Activated CD8-positive, alpha-beta memory T cell treated with anti-CD3 and anti-CD28 coated beads, Interleukin-2, amount 10 ng/mL, durations not matched to agents 7 days and 5 days (primary cell): ENCODE measurements at places on chromosomes 11 and 22.

DNA sequence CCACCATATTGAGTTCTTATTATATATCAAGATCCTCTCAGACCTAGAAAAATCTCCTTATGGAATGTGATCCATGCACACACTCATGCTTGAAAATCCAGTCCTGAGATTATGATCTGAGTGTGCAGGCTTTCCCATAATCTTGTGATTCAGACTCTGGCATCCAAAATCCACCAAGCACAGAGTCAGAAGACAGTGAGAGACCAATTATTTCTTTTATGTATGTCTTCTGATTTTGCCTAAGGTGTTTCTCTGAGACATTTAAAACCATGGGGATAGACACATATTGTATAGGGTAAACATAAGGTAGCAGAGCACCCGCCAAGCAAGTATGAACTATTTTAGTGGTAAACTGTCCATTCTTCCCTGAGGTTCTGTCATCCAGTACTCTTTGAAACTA is 52.0 kb upstream of the MMP13 start:
- DNase-seq, result no peak

DNA sequence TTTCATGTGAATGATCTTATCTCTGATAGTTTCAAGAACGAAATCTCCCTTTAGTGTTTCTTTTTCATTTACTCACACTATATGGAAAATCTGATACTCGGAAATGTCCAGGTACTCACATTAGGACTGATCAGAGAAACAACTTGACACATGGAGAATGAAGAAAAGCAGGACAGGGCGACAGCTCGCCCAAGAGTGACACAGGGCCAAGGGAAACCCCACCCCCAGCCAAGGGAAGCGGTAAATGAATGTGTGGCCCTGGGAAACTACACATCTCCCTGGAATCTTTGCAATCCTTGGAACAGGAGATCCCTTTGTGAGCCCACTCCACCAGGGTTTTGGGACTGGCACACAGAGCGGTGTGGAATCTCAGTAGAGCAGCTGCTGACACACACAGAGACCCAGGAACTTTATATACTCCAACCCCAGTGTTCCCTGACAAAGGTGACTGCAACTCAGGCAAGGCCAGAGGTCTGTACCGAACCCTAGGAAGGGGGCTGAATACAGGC is 303.7 kb upstream of the ARHGAP42 start:
- no peak for DNase-seq

DNA sequence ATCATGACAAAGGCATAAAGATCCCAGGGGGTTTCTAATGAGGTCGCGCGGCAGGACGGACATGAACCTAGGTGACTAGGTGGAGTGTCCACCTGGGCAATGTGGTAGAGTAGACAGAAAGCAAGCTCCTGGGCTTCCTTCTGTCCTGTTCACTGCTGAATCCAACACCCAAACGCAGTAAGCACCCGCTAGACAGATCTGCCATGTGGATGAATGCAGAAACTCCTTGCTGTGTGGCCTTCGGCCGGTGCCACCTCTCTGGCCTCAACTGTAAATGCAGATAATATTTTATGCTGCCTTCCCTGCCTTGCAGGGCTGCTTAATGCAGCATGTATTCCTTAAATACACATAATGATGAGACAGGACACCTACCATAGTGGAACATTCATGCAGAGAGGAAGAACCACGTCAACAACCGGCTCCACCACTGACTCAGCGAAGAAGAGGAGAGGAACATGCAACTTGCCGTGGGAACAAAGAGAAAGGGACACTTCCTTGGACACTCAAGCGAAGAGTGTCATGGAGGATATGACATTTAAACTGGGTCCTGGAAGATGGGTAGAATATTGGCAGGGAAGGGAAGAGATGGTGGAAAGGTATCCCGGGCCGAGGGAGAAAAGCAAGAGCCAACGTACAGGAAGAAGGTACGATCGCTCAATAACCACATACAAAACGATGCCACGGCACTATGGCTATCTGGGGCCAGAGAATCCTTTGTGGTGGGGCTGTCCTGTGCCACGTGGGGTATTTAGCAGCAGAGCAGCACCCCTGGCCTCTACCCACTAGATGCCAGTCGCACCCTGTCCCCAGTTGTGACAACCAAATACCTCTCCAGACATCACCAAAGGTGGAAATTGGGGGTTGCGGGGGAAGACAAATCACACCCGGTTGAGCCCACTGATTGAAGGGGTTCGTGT is 30.8 kb downstream of the MYH9 start:
- DNase-seq, result peak; percentile 73

DNA sequence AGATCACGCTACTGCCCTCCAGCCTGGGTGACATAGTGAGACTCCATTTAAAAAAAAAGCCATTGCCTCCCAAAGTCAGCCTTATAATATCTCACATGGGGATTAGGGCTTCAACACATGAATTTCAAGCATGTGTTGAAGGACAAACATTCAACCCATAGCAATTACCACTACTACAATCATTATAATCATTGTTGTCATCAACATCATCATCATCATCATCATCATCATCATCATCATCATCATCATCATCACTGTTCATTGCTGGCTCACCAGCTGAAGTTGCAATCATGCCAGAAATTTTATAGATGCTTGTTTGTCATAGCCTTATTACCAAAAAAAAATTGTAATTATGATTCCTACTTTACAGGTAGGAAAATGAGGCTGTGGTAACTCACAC is 762.9 kb downstream of the METTL15 start:
- no peak for DNase-seq

GRCh38 chr11:33642461-33643166 is 58.0 kb downstream of the C11orf91 start:
- DNase-seq, result no peak

DNA sequence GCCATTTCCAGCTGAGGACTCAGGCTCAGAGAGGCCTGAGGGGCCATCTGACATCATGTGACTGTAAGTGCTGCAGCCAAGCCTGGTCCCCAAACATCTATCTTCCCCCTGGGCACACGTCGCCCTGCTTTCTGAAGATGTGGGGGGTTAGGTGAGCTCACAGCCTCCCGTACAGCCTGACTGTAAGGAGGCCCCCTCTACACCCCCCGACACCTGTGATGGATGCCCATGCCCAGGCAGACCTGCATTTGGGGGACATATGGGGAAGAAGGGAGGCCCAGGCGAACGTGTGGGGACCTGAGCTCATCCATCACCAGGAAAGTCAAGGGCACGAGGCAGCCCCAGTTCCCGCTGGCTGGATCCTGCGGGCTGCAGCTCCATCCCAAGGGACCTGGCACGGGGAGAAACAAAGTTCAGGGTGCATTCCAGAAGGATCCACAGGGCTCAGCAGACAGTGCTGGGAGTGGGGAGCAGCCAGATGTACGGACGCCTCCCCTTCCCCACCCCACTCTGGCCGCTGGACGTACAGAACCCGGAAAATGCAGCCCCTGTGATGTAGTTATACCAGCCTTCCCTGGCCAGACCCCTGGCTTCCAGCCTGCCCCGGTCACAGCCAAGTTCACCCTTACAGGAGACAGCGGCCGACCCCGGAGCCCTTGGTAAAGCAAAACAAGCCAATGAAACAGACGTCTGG is 1431.4 kb downstream of the BRD1 start:
- no peak for DNase-seq

DNA sequence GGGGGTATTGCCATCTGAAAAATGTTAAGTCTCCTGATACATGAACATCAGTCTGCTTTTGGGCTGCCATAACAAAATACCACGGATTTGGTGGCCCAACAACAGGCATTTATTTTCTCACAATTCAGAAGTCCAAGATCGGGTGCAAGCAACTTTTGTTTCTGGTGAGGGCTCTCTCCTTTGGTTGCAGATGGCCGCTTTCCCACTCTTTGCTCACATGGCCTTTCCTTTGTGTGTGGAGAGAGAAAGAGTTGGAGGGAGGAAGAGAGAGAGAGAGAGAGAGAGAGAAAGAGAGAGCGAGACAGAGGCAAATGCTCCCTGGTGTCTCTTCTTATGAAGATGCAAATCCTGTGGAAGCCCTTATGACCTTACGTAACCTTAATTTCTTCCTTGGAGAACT is 2.5 kb upstream of the KRTAP5-2 start:
- DNase-seq, result no peak

DNA sequence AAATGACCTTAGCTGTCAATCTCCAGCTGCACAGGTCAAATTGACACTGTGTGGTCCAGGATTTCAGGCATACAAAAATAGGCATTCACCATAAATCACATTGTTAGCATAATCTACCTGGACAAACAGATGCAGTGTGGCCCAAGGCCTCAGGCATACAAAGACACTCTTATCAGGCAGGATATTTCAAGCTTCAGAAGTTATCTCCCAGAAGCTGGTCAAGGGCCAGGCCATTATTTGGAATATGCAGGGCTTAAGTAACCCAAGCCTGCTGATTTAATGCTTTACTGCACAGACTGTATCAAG is 25.5 kb upstream of the HORMAD2 start:
- DNase-seq, result no peak

DNA sequence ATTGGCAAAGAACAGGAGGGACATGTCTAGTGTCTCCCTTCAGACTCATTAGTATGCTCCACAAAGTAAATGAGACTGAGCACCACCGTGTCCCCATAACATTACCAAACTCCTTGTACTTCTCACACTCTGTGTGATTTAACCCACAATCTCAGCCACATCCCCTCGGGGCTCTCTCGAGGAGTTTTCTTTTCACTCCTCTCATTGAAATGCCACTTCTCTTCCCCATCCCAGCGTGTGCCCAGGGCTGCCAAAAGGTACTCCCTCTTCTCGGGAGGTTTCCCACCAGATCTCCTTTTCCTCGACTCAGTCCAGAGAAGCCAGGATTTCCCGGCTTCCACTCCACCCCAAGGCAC is 1.1 kb downstream of the RBFOX2 start:
- peak; percentile 43 for DNase-seq

DNA sequence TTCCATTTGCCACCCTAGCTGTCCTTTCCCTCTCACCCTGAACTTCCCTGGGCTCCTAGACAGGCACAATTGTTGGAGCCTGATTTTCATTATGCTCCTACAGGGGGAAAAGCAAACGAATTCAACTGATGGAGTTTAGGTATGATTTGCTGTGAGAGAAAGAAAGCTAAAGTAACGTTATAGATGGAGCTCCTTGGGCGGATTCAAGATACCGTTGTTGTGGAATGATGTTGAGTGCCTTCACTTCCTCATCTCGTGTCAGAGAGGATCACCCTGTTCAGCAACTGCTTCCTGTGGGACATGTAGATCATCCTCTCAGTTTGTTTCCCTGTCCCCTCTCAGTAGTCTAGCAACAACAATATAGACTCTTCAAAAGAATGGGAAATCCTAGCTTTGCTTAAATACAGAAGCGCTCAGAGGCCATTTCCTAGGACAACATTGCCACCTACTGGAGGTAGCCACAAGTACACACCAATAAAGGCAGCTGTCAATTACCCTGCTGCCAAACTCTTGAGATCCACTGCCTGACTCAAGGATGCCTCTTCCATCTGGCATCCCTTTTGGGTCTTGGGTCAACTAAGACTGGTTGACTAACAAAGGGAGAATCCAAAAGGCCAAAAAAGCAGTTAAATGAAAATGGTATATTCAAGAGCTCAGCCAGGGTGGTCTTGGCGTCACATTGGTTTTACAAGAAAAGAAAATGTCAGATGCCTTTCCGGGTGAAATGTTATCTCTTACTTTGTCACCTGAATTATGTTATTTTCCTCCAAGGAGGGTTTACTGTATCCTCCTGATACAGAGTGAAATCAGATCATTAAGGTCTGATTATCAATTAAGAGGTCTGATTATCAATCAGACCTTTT is 13.5 kb upstream of the DTX4 start:
- DNase-seq, result peak; percentile 73

GRCh38 chr11:83475760-83476159 is 189.6 kb upstream of the CCDC90B start:
- DNase-seq, result no peak

- no peak for DNase-seq
Measured at GRCh38 chr22:50500452-50500851, 7.0 kb downstream of the LMF2 start.

GRCh38 chr11:132999516-132999915 is 532.8 kb downstream of the OPCML start:
- no peak for DNase-seq

DNA sequence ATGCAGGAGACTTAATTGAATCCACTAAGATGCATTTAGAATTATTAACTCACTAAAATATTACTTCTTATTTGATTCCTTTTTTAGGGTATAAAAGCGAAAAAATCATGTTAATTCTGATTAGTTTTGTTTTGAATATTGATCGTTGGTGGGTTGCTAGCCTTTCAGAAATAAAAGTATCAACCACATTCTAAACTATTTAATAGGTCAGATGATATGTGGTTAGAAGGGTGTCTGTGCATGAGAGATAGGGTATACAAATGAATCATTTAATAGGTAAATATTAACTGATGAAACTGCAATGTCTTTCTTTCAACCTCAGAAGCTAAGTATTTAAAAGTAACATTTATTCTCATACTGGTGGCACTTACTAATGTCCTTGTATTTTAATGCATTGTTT is 515.1 kb downstream of the CNTN5 start:
- no peak for DNase-seq

- DNase-seq, result no peak
Measured at GRCh38 chr11:81578571-81578970, 1155.1 kb downstream of the FAM181B start.
